ENCODE measurements at places on chromosomes 6 and 20.

- DNase-seq: peak; percentile 18
These were observed 38.3 kb upstream of the HMGCLL1 start for GRCh38 chr6:55617272-55617671.

DNA sequence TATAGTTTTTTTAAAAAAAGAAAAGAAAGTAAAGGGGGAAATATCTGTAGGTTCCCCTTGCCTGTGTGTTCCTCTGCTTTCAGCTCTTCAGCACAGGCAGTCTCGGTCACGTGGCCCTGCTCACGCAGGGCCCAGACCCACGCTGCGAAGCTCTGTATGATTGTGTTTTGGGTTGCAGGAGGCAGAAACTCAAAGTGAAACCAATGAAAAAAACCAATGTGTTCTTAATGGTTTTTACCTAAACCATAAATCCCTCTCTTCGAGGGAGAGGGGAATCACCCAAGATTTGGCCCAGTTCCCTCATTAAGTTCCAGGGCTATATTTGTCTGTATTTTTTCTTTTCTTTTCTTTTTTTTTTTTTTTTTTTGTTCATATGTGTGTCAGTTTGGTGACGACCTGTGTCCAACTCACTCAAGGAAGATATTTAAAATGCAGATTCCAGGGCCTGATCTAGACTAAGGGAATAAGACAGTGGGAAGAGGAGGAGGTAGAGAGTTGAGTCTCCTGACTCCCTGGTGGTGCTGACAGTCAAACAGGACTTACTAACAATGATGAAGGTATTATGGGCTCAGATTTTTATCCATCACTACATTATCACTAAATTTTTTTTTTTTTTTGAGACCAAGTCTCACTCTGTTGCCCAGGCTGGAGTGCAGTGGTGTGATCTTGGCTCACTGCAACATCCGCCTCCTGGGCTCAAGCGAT lies 33.8 kb upstream of the RREB1 start:
- no peak for DNase-seq

DNA sequence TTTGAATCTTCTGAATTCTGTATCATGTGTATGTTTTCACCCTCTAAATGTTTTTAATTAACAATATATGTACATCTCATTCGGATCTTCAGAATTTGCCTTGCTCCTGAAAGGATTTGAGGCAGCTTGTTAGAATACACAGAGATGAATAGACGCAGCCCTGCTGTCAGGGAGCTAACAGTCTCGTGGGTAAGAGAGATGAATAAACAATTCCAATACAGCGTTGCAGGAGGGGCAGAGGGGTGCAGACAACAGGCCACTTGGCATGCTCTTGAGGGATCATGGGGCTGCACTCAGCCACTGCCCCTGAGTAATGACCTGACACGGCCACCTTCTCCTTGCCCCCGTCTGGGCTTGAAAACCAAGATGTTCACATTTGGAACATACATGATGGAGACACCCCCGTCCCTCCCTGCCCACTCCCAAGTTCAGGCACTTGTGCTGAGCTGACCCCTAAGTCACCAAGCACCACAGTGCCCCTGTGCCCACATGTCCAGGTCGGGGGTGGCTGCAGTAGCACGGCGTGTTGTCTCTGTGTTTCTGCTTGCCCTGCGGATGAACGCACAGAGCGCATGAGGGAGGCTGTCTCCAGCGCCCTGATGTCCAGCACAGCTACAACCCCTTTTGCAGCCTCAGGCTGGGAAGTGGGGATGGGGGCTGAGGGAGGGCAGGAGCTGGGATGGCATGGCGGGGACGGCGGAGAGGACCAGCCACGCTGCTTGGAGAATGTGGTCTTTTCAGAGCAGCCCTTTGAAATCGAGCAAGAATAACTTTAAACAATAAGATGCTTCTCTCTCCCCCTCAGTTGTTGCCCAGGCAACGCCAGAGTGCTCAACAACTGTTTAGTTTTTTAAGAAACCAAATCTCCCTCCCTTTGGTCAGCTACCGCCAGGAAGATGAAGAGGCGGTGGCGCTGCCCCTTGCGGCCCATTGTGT lies 33.0 kb upstream of the CDH22 start:
- no peak for DNase-seq

- DNase-seq: no peak
These were observed 55.6 kb downstream of the ZNF292 start for GRCh38 chr6:87210979-87211378.

GRCh38 chr20:8155229-8155628 lies 23.2 kb downstream of the PLCB1 start:
- no peak for DNase-seq

- no peak for DNase-seq
These were observed 93.5 kb downstream of the TMEM170B start for GRCh38 chr6:11631008-11631407.

DNA sequence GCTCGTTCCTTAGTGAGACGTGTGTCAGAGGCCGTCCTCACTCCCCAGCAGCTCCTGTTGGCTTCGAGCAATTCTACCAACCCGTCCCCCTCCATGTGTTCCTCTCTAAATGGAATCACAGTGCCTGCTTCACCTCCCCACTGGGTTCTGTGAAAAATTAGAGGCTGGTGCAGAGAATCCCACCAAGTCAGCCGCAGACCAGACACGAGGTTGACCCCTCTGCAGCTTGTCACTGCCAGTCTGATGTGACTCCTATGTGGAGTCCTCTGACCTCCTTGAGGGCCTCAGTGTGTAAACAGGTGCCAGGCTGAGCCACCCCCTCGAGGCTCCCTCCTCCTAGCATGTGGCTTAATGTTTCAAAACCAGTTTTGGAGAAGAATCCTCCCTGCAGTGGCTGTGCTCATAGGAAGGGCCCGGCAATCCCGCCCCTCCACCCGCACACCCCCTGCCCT lies 12.6 kb upstream of the IRF4 start:
- no peak for DNase-seq

DNA sequence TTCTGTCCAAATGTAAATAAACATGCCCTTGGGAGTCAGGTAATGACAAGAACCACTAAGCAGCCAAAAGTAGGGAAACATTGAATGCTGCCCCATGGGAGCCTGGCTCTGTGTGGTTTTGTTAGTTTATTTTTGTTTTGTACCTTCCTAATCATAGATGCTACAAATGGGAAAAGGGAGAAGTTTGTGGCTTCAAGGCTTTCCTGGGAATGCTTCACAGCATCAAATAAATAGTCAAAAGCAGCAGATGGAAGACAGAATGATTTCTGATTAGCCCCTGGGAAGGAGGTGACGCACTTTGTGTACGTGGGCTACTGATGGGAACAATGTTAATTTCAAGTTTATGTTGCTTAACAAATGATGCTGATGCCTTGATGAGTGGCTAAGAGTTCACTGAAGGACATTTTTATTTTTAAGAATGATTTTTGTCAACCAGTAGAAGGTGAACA lies 532.7 kb downstream of the BCKDHB start:
- peak; percentile 36 for DNase-seq

DNA sequence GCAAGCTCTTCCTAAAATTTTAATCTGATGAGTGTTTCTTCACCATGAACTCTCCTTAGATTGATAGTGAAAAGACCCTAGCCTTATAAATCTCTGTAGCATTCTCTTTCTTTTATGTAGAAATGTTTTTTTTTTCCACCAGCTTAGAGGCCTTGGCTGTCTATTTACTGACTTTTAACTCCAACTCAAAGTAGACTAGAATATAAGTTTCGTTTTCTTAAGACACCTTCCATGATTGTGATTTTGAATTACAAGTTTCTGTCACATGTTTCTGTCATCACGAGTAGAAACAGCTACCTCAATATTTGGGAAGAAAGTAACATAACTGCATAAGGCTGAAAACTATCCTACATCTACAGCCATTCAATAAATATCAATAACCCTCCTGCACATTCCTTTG lies 17.8 kb downstream of the ADGRF4 start:
- DNase-seq: no peak

Measured in RPMI7951 (cell line).